ENCODE measurements at places on chromosomes 11 and 22.
A peak's percentile ranks its signal among the peaks of the same experiment; 100 is the strongest.

DNA sequence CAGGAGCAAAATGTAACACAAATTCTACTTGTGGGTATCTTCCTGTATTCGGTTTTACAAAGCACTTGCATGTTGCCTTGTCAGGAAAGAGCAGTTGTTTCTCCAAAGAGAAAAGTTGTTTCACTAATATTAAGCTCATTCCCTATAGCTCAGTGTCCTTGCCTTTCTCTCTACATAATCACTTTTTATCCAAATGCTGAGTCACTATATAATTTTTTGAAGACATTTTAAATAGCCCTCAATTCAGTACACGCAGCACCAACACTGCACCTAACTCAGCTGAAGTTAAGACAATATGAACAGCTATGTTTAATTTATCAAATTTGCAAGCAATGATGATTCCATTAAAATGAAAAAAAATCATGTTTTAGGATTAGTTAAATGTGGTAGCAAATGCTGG is 14.5 kb upstream of the MRTFA start:
- no peak for DNase-seq

- no peak for DNase-seq
Measured at GRCh38 chr22:47388778-47389177, 626.3 kb downstream of the TBC1D22A start.

- DNase-seq, result no peak
Measured at GRCh38 chr11:1502954-1503707, 16.6 kb upstream of the MOB2 start.

GRCh38 chr11:61027141-61027840 is 55.8 kb downstream of the CD6 start:
- DNase-seq, result no peak

DNA sequence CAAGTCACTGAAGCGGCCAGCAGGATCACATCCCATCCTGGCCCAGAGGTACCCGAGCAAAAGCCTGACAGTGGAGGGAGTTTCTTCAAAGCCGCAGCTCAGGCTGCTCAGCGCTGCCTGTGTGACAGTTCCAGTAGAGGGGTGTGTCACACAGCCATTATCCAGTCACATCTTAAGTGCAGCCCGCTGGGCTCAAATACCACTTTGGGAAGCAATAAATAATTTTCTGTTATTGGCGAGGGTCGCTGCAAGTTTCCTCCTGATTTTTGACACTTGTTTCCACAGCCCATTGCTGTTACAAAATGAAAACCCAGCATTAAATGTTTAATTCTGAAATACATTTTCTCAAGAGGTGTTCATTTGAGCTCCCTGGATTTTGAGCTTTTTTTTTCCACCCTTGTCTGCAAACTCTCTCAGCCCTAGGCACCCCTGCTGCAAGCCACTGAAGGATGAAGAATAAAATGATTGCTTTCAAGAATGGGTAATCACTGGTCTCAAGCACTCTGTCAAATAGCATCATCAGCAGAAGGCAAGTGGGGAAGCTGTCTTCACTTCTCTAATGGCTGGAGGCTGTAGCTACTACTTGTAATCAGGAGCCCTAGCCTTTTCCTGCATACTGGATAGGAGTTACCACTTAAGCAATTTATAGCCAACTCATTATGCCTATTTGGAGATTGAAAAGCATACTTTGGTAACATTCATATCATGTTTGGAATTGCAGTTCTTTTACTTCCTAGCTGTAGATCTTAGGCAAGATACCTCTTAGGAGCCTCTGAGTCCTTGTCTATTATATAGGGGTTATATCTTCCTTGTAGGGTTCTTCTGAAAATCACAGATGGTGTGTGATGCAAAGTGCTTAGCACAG is 373.7 kb downstream of the METTL15 start:
- no peak for DNase-seq

DNA sequence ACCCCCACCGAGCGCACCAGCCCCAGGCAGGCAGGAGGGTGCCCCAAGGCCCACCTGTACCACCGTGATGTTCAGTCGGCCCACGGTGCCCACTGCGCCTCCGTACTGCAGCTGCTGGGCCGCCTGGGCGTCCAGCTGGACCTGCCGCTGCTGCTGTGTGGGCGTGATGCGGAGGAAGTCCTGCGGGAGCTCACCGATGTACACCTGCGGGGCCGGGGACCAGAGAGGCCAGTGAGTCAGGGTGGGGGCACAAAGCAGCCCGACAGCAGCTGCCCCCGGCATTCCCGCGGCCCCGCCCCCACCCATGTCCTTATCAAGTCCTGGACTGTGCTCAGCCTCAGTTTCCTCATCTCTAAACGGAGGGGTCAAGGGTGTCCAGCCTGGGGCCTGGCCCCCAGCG is 13.8 kb downstream of the TOLLIP start:
- DNase-seq, result no peak

DNA sequence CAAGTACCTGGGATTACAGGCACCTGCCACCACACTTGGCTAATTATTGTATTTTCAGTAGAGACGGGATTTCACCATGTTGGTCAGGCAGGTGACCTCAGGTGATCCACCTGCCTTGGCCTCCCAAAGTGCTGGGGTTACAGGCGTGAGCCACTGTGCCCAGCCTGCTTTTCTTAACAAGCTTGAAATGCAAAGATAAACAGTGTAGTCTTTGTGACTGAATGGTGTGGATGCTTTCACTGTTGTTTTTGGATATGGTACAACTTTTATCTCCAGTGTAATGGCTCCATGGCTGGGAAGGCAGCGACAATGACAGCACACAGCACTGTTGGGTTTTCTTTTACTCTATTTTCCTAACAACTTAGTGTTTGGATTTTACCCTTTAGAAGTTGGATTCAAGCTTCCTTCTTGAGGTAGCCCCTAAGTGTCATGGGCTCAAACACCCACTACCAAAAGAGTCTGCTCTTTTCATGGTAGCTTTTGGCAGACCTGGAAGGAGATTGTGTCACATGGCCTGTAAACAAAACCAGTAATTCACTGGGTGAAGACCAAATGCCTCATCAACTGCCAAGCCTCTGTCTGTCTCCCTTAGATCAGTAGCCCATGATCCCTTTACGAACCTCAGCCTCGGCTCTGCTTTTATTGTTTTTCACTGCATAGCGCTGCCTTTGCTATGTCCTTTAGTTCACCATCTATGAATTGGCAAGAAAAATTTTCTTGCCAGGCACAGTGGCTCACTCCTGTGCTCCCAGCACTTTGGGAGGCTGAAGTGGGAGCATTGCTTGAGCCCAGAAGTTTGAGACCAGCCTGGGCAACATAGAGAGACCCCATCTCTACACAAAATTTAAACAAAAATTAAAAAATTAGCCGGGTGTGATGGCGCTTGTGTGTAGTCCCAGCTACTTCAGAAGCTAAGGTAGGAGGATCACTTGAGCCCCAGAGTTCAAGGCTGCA is 6.4 kb downstream of the VPS51 start:
- DNase-seq, result no peak

DNA sequence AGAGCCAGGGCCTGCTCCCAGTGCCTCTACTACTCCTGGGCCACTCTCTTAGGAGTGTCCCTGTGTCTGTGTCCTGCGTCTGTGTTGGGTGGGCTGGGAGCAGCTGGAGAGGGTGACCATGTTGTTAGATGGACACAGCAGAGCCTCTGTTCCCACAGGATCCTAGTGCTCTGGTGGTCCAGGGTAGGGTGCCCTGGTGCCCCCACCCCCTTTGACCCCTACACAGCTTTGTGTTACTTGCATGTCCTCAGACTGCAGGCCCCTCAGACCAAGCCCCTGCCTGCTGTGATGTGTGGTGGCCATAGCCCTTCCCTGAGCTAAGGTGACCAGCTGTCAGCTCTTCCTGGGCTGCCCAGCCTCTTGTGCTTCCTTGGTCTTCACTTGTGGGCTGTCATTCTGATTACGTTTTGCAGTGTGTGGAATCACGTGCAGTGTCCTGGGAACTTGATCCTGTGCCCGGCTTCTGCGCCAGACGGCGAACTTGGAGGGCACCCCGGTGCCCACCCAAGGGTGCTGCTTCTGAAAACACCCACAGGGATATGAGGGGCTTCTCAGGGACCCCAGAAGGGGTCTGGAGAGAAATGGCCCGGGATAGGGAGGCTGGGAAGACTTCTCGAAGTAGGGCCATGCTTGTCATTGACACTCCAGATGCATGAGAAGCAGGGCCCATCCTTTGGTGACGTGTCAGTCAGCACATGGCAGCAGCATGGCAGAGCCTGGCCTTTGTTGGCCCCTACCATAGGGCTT is 1.5 kb downstream of the TANGO2 start:
- DNase-seq, result no peak

DNA sequence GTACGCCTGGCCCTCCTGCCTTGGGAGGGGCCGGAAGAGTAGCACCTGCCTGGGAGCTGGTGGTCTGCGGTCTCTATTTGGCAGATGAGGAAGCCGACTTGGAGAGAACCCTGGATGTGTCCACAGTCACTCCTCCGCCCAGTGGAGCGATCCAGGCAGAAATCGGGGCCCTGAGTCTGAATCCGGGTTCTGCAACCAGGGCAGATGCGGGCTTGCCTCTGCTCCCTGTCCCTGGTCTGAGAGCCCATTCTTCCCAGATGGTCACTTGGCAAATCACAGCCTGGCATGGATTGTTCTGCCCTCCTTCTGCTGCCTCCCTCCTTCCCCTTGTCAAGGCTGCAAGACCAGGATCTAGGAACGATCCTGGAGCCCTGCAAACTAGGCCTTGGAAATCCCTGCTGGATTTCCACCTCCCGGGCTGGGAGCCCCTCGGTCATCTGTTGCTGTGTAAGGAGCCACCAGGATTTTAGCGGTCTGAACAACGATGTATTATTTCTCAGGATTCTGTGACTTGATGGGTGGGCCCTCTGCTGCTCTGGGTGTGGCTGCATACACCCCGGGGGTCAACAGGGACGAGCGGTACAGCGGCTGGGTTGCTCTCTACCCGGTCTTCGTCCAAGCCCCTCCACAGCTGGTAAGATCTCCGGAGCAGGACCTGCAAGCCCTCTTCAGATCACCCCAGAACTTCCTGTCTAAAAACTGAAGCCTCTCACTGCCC is 2.0 kb upstream of the ASCL2 start:
- no peak for DNase-seq

DNA sequence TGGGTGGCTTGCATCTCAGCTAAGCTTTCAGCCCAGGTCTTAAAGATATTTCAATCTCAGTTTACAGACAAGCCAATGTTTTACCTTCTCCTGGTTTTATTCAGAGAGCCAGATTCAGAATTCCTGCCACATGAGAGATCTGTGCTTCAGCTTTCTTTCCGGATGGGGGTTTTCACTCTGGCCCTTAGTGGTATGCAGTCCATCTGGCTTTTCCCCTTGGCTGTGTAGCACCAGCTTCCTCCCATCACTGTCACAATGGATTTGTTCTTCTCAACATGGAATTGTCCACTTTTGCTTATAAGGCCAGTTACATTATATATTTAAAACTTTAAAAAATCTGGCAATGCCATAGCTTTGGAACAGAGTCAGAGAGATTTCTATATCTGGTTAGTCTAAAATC is 303.9 kb downstream of the ETS1 start:
- no peak for DNase-seq

DNA sequence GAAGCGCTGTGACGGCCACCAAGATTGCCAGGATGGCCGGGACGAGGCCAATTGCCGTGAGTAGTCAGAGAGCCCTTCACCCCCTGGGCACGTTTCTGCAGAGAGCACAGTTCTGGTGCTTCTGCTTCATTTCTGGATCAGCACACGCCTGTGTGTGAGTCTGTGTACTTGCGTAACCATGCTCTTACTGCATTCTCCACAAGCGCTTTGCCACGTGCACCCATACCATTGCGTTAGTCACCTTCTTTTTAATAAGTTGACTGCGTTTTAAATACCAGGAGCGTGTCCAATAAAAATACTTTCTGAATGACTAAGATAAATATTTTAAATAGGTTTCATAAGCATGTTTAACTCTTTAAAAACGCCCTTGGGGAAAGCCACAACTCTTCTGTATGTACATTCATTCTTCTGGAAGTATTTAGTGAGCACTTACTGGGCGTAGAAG is 143.0 kb upstream of the SORL1-AS1 start:
- DNase-seq, result no peak

DNA sequence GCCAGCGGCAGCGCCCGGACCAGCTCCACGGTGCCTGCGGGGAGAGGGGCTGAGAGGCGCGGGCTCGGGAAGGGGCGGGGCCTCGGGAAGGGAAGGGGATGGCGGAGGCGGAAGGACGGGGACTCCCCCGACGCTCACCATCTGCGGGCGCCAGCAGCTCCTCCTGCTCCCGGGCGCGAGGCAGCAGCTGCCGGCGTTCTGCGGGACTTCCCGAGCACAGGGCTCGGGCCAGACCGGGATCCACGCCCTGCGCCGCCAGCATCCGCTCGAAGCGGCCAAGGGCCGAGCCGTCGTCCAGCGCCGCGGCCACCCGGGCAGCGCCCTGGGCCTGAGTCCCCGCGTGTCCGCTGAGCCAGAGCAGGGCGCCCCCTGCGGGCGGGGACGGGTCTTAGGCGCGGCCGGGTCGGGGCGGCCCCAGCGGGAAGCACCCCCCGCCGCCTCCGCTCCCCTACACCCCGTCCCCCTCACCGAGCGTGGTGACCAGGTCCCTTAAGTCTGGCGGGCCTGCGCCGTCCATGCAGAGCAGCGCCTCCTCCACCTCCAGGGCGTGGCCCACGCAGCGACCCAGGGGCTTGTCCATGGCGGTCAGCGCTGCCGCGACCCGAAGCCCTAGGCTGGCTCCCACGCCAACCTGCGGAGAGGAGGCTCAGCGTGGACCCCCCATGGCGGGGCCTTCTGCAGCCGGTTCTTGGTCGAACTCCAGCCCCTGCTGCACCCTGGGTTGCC is 873 bp upstream of the SCO2 start:
- peak; percentile 64 for DNase-seq

DNA sequence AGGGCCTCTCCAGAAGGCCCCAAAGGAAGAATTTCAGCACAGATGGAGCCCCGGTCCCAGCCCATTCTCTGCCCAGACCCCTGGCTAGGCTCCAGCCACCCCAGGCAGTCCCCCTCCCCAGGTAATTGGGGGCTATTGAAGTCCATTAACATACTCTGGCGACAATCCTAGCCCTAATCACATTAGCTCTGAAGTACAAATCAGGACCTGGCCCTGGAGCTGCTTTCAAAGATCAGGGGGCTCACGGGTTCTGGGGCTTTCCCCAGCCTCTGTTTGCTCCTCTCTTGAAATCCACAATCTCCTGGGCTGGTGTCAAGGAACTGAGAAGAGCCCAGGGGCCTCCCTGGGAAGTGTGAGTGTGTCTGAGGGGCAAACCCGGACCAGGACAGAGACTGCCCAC is 22.3 kb downstream of the FGF4 start:
- no peak for DNase-seq

- DNase-seq, result no peak
Measured at GRCh38 chr11:10674440-10674855, 19.1 kb downstream of the IRAG1 start.

GRCh38 chr11:106395716-106396349 is 318.4 kb downstream of the AASDHPPT start:
- no peak for DNase-seq

DNA sequence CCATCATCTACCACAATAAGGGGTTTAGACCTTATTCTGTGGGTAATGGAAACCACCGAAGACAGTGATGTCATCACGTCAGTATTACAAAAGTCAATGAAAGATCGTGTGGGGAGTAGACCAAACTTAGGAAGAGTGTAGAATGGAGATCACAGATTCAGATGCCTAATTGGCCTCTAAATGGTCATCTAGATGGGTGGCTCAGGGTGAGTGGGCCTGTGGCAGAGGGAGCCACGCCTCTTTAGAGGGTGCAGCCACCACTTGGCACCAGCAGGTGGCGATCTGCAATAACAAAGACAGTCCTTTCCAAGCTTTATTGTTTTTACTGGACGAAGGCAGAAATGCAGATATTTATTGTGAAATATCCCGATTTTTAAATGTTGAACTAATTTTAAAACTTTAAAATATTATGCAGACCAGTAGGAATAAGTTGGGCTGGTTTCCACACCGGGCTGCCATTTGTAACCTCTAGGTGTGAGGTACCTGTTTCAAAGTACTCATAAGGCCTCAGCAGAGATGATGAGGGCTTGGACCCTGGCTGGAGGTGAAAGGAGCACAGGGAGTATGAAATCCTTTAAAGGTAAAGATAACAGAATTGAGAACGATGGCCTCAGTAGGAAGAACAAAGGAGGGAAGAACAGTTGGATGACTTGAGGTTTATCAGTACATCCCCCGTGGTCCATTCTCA is 222.0 kb downstream of the DBX1 start:
- no peak for DNase-seq

Data from stimulated activated CD4-positive, alpha-beta T cell treated with anti-CD3 and anti-CD28 coated beads, Interleukin-1b, Interleukin-23, amount 100 ng/mL, for 1 hour (primary cell).